ENCODE measurements at places on chromosomes 4 and X. TPM values are rescaled to one million over a fixed set of nuclear protein-coding genes. Genes with fewer than 3 reads are reported as not detected.

DNA sequence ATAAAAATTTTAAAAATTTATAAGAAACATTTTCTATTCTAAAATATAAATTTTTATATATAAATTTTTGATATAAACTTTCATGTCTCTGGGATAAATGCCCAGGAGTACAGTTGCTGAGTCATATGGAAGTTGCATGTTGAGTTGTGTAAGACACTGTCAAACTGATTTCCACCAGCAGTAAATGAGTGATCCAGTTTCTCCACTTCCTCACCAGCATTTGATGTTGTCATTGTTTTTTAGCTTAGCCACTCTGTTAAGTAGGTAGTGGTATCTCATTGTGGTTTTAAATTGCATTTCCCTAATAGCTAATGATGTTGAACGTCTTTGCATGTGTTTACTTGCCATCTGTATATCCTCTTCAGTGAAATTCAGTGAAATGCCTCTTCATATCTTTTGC, 66.5 kb downstream of the MAMLD1 start:
- peak; percentile 73 for DNase-seq

DNA sequence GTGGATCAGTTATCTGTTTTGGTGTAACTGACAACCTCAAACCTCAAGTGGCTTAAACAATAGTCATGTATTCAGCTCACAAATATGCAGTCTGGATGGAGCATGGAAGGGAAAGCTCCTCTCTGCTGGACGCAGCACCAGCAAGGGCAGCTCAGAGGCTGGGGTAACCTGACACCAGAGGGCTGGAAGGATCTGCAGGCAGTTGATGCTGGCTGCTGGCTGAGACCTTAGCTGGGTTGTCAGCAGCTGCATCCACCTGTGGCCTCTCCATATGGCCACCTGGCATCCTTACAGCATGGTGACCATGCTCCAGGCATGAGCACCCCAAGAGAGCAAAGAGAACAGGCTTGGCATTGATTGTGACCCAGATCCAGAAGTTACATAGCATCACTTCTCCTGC, 46.7 kb downstream of the ENPP6 start:
- DNase-seq = peak; percentile 30

DKK2 gene
- 8.2 TPM for total RNA-seq

MAGEE2 gene
- total RNA-seq = not detected

DNA sequence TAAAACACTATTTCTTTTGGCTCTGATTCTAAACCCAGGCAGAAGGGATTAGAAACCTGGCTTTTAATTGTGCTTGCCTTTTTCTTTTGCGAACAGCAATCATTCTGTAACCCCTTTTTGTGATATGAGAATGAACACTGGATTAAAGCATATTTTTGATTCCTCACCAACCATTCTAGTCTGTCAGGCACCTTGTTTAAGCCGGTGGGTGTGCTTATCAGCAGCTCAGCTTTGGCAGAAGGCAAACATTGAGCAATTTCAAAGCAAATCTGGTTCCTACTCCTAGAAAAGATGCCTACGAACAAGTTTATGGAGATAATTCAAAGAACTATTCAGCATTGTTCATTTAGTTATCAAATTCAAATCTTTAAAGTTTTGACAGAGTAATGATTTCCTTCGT, 265.1 kb upstream of the FAM241A start:
- DNase-seq = no peak

DNA sequence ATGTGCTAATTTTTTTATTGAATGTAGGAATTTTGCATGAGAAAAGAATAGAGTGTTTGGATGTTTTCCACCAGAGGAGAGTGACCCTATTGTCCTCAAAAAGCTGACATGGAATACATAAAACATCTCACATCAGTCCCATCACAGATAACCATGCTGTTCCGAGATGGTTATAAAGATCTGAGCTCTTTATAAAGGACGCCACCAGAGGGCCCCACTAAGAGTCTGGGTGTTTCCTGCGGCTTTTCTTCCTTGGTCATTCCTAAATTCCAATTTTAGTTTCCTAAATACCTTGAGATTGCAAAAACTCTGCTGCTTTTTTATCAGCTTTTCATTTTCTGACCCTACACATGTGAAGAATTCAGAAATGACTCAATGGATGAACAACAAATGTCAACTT, 504.5 kb upstream of the FRG1 start:
- DNase-seq = peak; percentile 10

GLOD5 gene
- total RNA-seq = not detected

TCEAL2 gene
- total RNA-seq = not detected

UGT2A1 gene
- total RNA-seq = not detected

ETFDH gene
- 18.5 TPM for total RNA-seq

N4BP2 gene
- total RNA-seq = 3.0 TPM

PLS3 gene
- 136 TPM for total RNA-seq

DNA sequence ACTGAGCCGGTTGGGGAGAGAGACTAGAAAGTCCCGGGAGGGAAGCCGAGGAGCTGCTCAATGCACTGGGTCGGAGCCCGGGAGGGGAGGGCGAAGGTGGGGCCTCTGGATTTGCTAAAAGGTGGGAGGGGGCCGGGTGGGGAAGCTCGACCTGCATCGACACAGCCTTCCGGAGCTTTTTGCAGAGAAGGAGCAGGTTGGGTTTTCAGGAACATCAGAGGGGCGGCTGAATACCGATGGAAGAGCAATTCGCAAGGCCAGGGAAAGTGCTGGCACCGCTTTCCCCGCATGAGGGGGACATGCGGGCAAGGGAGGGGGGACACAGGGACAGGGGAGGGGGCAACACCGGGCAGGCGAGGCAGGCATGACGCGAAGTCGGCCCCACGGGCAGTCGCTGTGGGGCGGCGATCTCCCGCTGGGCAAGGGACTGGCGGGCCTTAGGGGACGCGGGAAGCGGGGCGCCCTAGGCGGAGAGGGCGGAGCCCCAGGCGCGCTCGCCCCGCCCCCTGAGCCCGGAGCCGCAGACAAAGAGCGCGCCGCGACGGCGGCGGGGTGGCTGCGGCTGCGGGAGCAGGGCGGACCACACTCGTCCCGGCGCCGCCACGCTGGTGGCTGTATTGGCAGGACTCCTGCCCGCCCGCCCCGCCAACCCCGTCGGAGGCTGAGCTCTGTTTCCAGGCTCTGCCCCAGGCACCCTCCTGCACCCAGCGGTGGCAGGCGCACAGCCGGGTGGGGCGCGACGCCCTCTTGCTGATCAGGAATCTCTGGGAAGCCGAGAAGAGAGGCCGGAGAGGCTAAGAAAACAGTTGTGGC, 11.6 kb downstream of the PDZD4 start:
- peak; percentile 43 for DNase-seq

NR3C2 gene
- not detected for total RNA-seq

AMOT gene
- total RNA-seq = 1.5 TPM

GRCh38 chr4:89243733-89244252, 63.8 kb downstream of the GPRIN3 start:
- DNase-seq = no peak

- DNase-seq = peak; percentile 77
These were observed 3.2 kb downstream of the CAMK2D start for GRCh38 chr4:113758372-113758771.

GRCh38 chr4:155552180-155552579, 114.5 kb upstream of the GUCY1A1 start:
- peak; percentile 15 for DNase-seq

MAGED4B gene
- 32.9 TPM for total RNA-seq

DNA sequence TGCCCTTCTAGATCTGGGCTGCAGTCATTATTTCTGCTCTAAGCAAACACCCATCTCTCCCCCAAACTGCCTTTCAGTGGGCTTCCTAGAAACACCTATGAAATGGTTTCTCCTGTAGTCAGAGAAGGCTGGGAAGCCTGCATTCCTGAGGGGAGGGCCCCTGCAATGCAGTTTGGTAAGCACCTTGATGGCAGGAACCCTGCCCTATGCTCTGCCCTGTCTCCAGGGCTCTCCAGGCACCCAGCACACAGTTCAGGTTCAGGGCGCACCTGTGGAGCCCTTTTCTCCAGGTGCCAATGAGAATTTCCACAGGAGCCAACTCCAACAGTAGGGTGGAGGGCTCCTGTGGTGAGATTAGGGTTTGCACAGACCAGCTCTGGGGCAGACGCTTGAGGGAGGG, 69.1 kb upstream of the FBXW7 start:
- DNase-seq = no peak

GRCh38 chr4:30904588-30904987, 184.4 kb downstream of the PCDH7 start:
- DNase-seq = no peak

- no peak for DNase-seq
These were observed 3.7 kb downstream of the PDE6B start for GRCh38 chr4:628821-629635.

GRCh38 chrX:46180258-46180687, 364.9 kb downstream of the ZNF674 start:
- peak; percentile 86 for DNase-seq

GRCh38 chrX:16469870-16470269, 180.1 kb upstream of the S100G start:
- no peak for DNase-seq
